ENCODE measurements at places on chromosomes 4 and X.
A peak's percentile ranks its signal among the peaks of the same experiment; 100 is the strongest.

GRCh38 chrX:31423609-31424189 is 351.9 kb upstream of the FTHL17 start:
- no peak overlapping the region for H3K27ac ChIP-seq
- H3K4me3 ChIP-seq: no peak overlapping the region
- ATAC-seq: no peak
- no peaks in the 10 kb centered on the region for H3K27me3 ChIP-seq
- no peaks in the 10 kb centered on the region for H3K36me3 ChIP-seq

GRCh38 chr4:87030755-87031441 is 96.1 kb downstream of the AFF1 start:
- no peak overlapping the region for H3K4me3 ChIP-seq
- no peak overlapping the region for H3K27ac ChIP-seq
- ATAC-seq: no peak
- H3K4me1 ChIP-seq: peaks cover 34% of the 10 kb centered on the region
- no peaks in the 10 kb centered on the region for H3K36me3 ChIP-seq

GRCh38 chrX:74458736-74459135 is 37.4 kb downstream of the SLC16A2 start:
- H3K4me1 ChIP-seq: no peaks in the 10 kb centered on the region
- H3K36me3 ChIP-seq: no peaks in the 10 kb centered on the region
- no peak overlapping the region for H3K4me3 ChIP-seq
- no peak for ATAC-seq
- H3K27me3 ChIP-seq: peaks cover 14% of the 10 kb centered on the region
- no peak overlapping the region for H3K27ac ChIP-seq

DNA sequence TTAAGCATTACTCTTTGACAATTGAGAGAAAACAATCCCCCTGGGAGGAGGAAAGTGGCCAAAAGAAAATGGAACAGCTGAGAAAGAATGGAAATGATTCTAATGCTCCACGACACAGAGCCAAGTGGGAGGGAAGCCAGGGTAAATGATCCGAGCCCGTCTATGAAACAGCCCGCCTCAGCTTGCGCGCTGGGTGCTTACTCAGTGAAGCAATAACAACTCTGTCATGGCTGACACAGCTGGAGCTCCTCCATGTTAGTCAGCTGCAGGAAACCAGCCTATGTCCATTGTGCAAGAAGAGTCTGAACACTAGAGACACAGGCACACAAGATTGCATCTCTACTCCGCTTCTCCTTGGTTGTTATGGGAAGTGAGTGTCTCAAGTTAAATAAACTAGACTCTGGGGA is 19.3 kb downstream of the NOA1 start:
- no peaks in the 10 kb centered on the region for H3K4me1 ChIP-seq
- H3K4me3 ChIP-seq: no peak overlapping the region
- ATAC-seq: no peak
- H3K27me3 ChIP-seq: no peaks in the 10 kb centered on the region
- H3K27ac ChIP-seq: no peak overlapping the region

DNA sequence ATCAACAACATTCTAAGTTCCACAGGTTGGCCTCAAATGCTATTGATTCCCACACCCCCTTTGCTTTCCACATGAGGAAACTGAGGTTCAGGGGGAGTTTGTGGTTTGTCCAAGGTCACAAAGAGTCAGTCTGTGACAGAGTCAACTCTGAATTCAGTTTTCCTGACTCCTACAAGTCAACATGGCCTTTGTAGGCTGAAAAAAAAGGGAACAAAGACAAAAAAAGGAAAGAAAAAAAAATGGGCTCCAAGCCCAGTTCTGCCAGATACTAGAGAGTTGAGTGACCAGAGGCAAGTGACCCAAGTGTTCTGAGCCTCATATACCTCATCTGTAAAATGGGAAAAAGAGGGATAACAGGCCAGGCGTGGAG is 16.5 kb upstream of the PIM2 start:
- peaks cover 72% of the 10 kb centered on the region for H3K4me1 ChIP-seq
- ATAC-seq: no peak
- no peaks in the 10 kb centered on the region for H3K27me3 ChIP-seq
- peak overlapping the region; percentile 48 for H3K4me3 ChIP-seq

DNA sequence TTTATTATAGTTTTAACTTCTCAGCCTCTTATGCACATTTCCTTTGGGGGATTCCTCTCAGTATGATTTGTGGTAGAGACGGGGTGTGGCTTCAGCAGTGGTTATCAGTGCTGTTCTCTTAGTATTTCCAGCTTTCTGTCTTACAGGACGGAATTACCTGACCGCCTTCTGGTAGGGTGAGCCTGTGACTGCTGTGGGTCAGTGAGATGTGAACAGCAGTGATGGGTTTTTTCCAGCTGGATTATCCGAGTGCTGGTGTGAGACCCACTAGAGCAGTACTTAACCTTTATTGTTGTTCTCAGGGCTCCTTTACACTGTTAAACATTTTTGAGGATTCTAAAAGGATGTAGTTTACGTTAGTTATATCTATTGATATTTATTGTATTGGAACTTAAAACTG is 135.2 kb downstream of the SLIT2 start:
- H3K36me3 ChIP-seq: no peaks in the 10 kb centered on the region
- no peaks in the 10 kb centered on the region for H3K27me3 ChIP-seq
- H3K27ac ChIP-seq: no peak overlapping the region
- ATAC-seq: no peak

- H3K27me3 ChIP-seq: peaks cover 9% of the 10 kb centered on the region
- no peak overlapping the region for H3K4me3 ChIP-seq
- no peak overlapping the region for H3K27ac ChIP-seq
- peaks cover 6% of the 10 kb centered on the region for H3K4me1 ChIP-seq
- ATAC-seq: no peak
- no peaks in the 10 kb centered on the region for H3K36me3 ChIP-seq
Observed at GRCh38 chrX:18668071-18668835, 3.7 kb downstream of the RS1 start.

DNA sequence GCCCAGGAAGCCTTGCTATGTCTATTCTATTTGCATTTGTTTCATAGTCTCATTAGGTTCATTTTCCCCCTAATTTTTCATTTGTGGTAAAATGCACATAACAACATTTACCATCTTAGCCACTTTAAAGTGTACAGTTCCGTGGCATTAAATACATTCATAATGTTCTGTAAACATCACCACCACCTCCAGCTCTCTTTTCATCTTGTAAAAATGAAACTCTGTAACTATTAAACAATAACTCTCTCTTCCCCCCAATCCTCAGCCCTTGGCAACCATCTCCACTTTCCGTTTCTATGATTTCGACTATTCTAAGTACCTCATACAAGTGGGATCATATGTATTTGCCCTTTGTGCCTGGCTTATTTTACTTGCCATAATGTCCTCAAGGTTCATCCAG is 19.9 kb downstream of the ARHGEF38 start:
- H3K27me3 ChIP-seq: peaks cover 3% of the 10 kb centered on the region
- H3K4me1 ChIP-seq: no peaks in the 10 kb centered on the region
- no peak overlapping the region for H3K4me3 ChIP-seq

DNA sequence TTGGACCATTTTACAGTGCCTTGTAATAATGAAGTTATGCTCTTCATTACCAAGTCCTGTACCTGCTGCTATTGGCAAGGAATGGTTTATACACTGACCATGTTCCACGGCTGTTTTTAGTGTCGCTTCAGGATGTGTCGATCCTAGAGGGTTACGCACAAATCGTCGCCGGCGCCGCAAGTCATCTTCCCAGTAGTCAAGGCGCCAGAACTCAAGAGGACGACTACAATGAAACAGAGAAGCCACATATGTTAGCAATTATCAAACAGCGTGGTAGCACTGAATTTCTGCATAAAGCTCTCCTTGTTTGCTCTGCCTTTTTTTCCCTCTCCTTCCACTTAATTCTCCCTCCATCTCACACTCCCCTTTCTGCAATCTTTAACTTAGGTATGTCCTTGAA is 17.0 kb downstream of the MAB21L2 start:
- no peaks in the 10 kb centered on the region for H3K4me1 ChIP-seq
- no peak for ATAC-seq
- peaks cover 13% of the 10 kb centered on the region for H3K36me3 ChIP-seq
- no peak overlapping the region for H3K27ac ChIP-seq
- H3K27me3 ChIP-seq: no peaks in the 10 kb centered on the region

Data from stimulated activated memory B cell treated with anti-CD40 and anti-IgM and Interleukin-4, amounts not matched to agents 10 μg/mL and 1 μg/mL and 100 μg/mL, for 72 hours (primary cell).